Type B pancreatic cell (in vitro differentiated cells): ENCODE measurements at places on chromosomes 6 and 20. TPM values are rescaled to one million over a fixed set of nuclear protein-coding genes. Genes with fewer than 3 reads are reported as not detected.
A peak's percentile ranks its signal among the peaks of the same experiment; 100 is the strongest.

The PHIP gene
- total RNA-seq: 35.6 and 44.6 TPM in 2 replicates

The LY6G6D gene
- 1.5 TPM in 1 of 2 replicates, not detected in the other for total RNA-seq

The C6orf141 gene
- total RNA-seq: 9.5 and 19.2 TPM in 2 replicates

The FIG4 gene
- 13.6 and 15.4 TPM in 2 replicates for total RNA-seq

The TTBK1 gene
- total RNA-seq: 0.93 and 1.7 TPM in 2 replicates

The ZBP1 gene
- total RNA-seq: not detected in 2 replicates

The SNAI1 gene
- total RNA-seq: 12.1 and 30.8 TPM in 2 replicates

The TRIM10 gene
- 0.17 TPM in 1 of 2 replicates, not detected in the other for total RNA-seq

The C20orf141 gene
- total RNA-seq: not detected in 2 replicates

The MAFB gene
- 104 and 114 TPM in 2 replicates for total RNA-seq

The DSP gene
- 210 and 517 TPM in 2 replicates for total RNA-seq

The ADTRP gene
- total RNA-seq: 1.4 and 3.2 TPM in 2 replicates

GRCh38 chr20:53767206-53767930 lies 173.7 kb upstream of the ZNF217 start:
- no peak for DNase-seq

GRCh38 chr20:9439806-9440205 lies 74.6 kb upstream of the LAMP5 start:
- no peak for DNase-seq

GRCh38 chr6:139649732-139650131 lies 275.3 kb upstream of the CITED2 start:
- no peak for DNase-seq

- no peak for DNase-seq
Measured at GRCh38 chr20:33099843-33100538, 20.5 kb downstream of the BPIFB4 start.

DNA sequence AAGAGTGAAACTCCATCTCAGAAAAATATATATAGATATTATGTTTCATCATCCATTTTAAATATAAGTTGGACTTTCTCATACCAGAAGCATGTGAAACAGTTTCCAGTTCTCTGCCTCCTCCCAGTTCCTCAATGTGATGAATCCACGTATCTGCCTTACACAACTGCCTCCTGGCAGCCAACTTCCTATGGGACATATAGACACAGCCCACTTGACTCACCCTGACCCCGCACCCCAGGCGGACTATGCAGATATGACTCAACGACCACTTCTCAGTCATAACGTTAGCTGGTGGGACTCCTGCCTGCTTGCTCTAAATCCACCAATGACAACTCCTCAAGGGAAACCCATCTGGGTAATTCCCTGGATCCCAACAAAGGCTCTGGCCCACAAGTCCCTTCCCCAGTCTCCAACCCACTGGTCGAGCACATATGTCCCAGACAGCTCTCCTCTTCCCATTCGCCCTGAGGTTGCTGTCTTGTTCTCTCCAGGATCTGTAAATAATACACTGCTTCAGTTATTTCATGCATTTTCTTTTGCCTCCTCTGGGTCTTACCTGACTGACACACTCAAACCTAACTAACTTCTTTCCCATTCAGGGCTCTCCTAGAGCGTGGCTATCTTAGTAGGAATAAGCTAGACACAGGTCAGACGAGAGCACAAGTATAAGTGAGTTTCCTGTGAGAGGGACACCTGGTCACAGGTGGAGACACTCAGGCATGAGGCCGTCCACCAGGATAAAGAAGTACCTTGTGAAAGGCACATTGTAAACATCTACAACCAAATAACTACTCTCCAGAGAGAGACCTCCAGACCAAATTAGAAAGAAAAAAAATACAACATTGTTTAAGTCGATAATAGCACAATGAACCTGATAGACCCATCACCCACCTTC lies 548.5 kb downstream of the CD83 start:
- no peak for DNase-seq

DNA sequence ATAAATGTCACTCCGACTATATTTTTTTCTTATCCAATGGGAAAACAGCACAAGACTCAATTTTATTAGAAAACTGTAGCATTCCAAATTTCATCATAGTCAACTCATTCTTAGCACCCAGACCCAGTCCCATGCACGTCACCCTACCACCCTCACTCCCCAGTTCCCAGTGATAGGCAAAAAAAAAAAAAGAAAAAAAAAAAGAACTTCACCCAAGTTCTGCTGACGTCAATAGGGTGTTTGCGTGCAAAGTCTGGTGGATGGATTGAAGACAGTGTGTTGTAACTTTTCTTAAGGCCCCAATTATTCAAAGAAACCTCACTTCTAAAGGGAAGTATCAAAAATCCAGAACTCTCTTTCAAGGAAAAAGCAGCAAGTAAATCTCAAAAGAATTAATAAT lies 213.9 kb upstream of the PRDM1 start:
- DNase-seq: no peak

GRCh38 chr20:51563486-51564332 lies 21.2 kb upstream of the NFATC2 start:
- no peak for DNase-seq

- DNase-seq: no peak
Measured at GRCh38 chr20:9270831-9271230, 201.9 kb downstream of the PLCB4 start.

DNA sequence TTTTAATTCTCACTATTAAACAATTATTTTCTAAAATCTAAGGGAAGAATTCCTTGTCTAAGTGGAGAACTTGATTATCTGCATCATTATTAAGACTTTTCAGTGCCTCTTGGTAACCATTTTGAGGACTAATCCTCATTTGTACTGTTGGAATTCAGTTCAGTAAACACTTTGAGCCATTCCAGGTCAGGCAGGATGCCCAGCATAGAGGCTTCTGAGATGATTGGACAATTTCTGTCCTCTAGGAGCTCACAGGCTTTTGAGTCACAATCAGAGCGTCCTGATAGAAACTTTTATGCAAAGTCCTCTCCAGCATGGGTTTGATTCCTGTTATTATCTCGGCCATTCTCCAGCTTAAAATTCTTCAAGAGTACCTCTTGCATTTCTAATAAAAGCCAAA lies 1304.6 kb downstream of the EPHA7 start:
- DNase-seq: no peak

- no peak for DNase-seq
Measured at GRCh38 chr6:129146902-129147301, 264.0 kb downstream of the LAMA2 start.

DNA sequence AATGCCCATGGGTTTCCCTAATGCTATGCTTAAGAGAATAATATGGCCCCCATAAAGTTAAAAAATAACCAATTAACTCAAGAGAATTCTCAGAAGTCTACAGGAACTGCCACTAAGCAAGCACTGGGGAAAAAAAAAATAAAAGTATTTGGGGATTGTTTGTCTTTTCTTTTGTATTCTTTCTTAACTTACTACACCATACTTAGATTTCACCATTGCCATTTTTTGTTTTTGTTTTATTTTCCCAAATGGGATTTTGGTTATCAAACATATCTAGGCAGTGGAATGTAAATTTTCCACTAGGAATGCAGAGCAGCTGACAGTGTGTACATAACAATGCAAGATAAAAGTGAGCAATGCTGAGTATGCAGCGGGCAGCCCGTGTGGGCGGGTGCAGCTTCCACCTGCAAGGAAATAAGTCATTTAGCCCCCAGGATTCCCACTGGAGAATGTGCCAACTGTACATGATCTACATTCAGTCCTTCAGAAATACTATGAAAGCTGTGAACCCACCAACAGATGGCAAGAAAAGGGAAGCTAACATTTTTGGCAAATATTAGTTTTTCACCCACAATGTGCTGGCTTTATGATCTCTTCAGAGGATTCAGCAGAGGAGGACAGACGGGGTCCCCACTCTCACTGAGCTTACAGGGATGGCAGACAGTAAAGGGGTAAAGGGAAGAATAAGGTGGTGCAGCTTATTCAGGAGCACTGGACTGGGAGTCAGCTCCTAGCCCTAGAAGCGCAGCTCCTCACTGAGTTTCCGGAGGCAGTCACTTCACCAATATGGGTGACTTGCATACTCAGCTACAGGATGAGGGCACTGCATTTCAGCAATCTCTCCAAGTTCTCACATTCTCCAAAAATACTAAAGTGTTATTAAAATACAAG lies 44.4 kb downstream of the DCDC2 start:
- no peak for DNase-seq

GRCh38 chr6:113351173-113351834 lies 505.8 kb upstream of the MARCKS start:
- DNase-seq: no peak

- DNase-seq: no peak
Measured at GRCh38 chr6:161959072-161959471, 685.2 kb upstream of the AGPAT4 start.

DNA sequence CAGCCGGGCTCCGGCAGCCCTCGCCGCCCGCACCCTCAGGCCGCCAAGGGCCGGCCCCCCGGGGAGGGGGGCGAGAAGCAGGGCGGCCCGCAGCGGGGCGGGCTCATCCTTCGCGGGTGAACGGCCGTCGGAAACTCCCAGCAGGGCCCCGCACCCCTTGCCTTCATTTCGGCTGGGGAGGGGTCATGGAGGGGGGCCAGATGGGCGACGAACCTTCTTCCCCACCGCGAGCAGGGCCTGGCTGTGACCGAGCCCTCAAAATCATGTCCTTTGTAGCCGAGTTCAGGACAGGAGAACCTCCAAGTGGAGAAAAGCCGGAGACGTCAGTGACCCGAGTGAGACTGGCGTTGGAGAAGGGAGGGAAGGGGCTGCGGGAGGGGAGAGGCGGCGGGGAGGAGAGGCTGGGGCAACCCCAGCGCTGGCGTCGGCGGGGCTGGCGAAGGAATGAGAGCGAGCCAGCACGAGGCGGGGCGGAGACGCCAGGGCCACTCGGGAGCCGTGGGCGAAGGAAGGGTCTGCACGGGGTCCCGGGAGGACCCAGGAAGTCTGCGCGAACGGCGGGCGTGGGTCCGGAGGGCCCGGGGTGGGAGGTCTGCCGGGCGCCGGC lies 571 bp upstream of the FOXC1 start:
- DNase-seq: no peak

DNA sequence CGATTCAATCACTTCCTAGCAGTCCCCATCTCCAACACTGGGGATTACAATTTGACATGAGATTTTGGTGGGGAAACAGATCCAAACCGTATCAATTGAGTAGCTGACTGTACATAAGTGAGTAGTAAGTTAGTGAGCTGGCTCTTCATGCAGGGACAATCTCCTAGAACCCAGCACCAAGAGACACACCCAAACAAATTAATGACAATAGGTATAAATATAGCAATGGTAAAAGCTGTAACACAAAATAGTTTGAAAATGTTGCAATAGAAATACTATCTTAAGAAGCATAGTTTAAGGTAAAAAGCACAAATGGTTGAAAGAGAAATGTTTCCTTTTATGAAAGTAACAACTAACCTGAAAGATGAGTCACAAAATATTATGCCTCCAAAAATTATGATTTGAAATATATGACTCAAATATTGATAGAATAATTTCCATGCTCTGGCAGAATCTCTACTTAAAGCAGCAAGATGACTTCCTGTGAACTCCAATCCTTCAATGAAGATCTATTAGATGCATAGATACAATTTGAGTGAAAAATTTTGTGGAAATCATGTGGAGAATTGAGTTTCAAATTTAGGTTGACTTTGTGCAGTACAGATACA lies 5.4 kb upstream of the SIRPB1 start:
- DNase-seq: no peak

DNA sequence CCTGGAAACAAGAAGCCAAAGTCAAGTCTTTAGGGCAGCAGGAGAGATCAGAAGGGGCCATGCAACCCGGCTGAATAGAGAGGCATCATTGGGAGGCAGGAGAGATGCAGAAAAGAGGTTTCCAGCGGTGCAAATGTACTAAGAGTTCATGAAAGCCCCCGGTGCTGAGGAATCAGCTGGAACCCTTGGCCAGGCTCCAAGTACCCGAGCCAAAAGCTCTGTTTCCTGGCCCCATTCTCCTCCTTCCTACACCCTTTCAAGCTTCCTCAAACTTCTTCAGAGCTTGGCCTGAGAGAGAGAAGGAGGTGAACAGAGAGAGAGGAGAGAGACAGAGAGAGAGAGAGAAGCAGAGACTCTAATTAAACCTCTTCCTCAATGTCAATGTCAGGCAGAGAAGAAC lies 433.5 kb downstream of the PRKN start:
- no peak for DNase-seq

- DNase-seq: no peak
Measured at GRCh38 chr6:161922631-161923119, 648.8 kb upstream of the AGPAT4 start.

DNA sequence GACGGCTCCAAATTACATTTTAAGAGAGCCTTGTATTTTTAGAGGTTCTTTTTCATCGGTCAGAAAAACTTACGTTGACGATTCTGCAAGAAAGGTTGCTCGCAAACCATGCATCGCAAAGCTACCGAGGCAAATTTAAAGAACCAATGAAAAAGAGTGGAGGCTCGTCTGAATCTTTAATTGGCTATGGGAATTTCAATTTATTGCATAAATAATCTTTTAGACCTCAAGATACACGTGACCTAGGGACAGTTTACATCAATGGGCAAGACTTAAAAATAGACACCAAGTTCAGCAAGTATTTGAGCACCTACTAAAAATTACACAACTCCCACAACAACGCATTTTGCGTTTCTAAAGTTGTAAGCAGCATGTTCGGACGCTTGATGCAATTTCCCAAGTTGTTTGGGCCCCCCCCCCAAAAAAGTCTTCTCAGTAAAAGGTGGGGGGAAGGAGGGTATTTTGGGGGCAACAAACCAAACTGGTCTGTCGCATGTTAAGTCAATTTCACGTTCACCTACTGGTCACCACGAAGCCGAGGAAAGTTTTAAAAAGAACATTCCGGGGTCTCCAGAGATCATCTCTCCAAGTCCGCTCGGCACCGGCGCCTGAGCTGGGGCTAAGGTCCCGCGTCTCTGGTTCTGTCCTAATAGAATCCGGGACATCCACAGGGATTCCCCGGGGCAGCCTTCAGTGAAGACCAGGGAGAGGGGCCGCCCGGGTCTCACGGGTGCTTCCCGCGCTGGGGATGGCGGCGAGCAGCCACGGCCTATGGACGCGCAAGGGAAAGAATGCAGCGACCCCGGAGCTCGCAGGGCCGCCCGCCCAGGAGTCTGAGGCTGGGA lies 851 bp downstream of the SNX5 start:
- no peak for DNase-seq

GRCh38 chr6:148342350-148343046 lies at the start of gene SASH1:
TSS of gene SASH1 (plus strand) at chr6:148342838. CDS start at chr6:148343068, 230 bp downstream.
- DNase-seq: peak; percentile 79
